Transverse colon (tissue), 4 donors: ENCODE measurements at places on chromosomes 5 and 9. TPM values are rescaled to one million over a fixed set of nuclear protein-coding genes. Genes with fewer than 3 reads are reported as not detected.
A peak's percentile ranks its signal among the peaks of the same experiment; 100 is the strongest.

GRCh38 chr9:91799113-91799744, 150.8 kb downstream of the ROR2 start:
- DNase-seq = no peak

FCN2 gene
- not detected for total RNA-seq

C1QTNF2 gene
- total RNA-seq = not detected

IL13 gene
- not detected for total RNA-seq

GRCh38 chr5:178465861-178466288, 124.3 kb downstream of the COL23A1 start:
- DNase-seq = no peak

NRG2 gene
- 12.3 TPM for total RNA-seq

DNA sequence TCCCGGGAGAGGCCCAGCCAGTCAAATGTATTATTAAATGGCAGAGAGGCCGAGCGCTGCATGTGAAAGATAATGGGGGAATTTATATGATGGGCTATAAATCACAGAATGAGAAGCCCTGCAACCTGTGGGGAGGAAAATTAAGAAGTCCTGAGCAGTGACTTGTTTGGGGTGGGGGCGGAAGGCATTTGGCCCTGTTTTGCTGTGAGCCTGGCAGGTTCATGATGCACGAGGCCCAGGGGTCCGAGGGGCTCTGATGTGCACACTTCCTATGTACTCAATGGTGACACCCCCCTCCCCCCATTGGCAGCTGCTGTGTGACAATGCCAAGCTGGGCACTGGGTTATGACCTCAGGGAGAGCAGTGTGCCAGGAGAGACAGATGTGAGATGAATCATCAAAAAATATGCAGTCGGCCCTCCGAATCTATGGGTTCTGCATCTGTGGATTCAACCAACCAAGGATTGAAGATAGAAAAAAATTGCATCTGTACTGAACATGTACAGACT, 13.7 kb upstream of the DAB2IP start:
- DNase-seq = no peak

GABRA6 gene
- not detected for total RNA-seq

DNA sequence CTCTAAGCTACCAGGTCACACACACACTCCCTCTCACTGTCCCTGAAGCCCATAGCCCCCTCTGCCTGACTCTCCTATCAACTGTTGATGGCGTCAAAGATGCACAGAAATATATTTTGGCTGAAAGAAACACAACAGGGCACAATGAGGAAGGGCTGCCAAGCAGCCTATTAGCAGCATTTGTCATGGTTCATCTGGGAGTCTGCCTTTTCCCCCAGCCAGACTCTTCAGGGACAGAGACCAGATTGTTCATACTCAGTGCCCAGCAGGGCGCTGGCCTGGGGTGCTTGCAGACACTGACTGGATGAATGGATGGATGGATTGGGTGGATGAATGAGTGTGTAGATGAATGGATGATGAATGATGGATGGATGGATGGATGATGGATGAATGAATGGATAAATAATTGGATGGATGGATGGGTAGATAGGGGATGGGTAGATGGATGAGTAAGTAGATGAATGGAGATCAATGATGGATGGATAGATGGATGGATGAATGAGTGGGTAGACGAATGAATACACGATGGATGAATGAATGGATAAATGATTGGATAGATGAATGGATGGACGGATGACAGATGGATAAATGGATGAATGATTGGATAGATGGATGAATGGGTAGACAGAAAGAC, 90.5 kb downstream of the ADAMTS2 start:
- DNase-seq = no peak

GRCh38 chr9:32735476-32735875, 47.9 kb upstream of the TMEM215 start:
- no peak for DNase-seq

GRCh38 chr5:170745481-170746071, 37.9 kb upstream of the GABRP start:
- no peak for DNase-seq

DNA sequence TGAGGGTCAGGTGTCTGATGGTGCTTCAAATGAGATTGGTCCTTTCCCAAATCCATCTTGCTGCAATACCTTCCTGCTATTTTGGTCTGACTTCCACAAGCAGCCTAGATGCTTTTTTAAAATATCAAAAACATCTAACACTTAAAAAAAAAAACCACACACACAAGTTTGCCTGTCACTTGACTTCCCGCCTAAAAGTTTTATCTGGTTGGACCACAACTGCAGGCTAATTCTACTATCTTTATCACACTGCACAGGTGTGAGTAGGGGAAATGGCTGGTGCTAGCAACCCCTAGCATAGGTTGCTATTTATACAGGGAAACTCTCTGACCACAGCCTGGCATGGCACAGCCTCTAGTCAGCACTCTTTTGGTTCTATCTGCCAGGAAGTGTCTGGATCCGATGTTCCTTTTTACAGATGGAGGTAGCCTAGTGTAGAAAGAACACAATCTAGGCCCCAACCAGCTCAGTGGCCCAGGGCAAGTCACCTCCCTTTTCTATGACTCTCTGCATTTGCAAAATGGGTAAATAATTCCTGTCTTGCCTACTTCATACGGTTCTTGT, at the start of gene HEMGN:
Gene HEMGN (minus strand): TSS at position 92 of the 564 bp plus-strand sequence. CDS start 36 bp downstream, at position 56.
- peak; percentile 17 for DNase-seq

- DNase-seq = no peak
Observed at GRCh38 chr5:156128026-156128425, 198.9 kb upstream of the SGCD start.

DNA sequence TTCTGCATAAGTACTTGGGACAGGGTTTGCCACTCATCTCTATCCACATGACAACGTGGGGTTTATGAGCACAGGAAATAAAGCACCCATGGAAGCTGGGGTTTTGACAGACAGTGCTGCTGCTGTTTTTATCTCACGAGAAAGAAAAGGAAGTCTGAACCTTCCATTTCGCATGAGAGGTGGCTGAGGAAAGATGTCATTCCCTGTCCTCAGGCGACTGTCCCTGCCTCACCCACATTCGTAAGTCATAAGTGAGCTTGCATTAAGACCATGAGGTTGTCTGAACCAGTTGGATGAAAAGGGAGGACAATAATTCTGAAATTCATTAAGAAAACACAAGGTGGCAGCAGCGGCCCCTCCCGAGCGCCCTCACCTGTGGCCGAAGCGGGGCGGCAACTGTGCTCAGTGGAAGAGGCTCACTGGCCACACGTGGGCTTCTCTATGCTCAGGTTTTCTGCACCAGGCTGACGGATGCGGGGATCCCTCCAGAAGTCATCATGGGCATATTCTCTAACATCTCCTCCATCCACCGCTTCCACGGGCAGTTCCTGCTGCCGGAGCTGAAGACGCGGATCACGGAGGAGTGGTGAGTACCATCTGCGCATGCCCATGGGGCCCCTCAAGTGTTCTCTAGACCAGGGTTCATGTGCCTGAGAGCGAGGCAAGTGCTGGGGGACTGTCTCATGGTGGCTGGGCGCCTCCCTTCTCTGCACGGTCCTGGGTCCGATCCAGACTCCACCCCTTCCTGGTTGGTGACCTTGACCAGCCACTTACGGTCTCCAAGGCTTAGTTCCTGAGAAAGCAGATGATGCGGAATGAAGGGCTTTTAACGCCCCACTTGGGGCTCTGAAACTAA, 54.7 kb upstream of the SUSD3 start:
- peak; percentile 72 for DNase-seq

GRCh38 chr5:135533794-135534193, 2.0 kb downstream of the NEUROG1 start:
- no peak for DNase-seq

DNA sequence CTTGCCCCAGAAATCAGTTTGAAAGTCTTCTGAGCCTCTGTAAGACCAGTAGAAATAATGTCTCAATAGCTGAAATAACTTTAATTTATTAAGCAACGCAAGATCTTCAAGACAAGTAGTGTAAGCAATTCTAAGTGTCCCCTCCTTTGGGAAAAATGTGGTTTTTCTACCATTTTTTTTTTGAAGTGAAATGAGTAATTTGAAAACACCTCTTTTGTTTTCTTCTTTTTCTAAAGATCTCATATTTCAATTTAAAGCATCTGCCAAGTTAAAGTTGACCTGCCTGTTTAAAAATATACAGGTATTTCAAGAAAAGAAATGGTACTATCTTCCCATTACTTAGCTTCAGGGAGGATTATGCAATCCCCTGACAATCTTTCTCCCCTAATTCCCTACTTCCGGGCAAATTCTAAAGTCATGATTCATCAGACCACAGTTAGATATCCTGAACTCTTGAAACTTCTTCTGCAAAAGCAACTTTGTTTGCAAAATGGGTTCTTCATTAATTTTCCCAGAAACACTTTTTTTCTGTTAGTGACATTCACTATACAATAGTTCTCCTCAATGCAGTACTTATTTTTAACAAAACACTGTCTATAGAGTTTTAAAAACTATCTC, 7.8 kb upstream of the ANXA1 start:
- DNase-seq = no peak

IL3 gene
- total RNA-seq = not detected

- DNase-seq = no peak
Observed at GRCh38 chr5:135565266-135565665, 13.5 kb downstream of the CXCL14 start.

SPIN1 gene
- 53.7 TPM for total RNA-seq

DNA sequence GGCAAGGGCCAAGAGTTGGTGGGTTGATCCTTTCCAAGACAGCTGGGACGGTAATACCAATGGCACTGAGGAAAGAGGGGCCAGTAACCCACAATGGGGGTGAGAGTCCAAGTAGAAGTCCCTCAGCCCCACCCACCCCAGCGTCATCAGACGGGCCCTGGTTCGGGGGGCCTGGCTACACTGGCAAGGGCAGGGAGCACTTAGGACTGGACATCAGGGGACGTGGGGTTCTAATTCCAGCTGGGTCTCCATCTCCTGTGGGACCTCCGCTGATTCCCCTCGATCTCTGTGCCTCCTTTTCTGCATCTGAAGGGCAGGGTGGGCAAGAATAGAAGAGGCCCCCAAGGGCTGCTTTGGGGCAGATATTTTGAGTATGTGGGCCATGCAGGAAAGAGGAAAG, 53.5 kb upstream of the FCN1 start:
- no peak for DNase-seq

- no peak for DNase-seq
Observed at GRCh38 chr9:104556830-104557634, 11.9 kb upstream of the OR13C8 start.

FAM78A gene
- 1.6 TPM for total RNA-seq

- DNase-seq = no peak
Observed at GRCh38 chr5:78706381-78706780, 57.8 kb upstream of the LHFPL2 start.

SLC36A3 gene
- total RNA-seq = not detected

DNA sequence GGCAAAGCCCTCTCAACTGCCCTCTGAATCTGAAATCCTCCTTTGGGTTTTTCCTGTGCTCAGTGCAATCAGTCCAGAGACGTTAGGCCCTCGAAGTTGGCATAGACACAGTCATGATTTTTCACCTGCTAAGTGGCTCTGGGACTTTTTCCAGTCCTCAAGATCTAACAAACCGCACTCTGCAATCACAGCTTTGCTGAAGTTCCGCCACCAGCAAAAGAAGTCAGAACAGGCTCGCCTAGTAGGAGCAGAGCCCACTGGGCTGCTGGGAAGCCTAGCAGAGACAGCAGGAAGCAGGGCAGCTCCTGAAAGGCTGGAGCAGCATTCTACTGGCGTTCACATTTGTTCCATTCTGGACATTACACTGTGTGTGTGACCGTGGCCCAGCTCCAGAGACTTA, 222.8 kb upstream of the KIF2A start:
- no peak for DNase-seq

KLHL3 gene
- total RNA-seq = 4.4 TPM

- no peak for DNase-seq
Observed at GRCh38 chr9:91034976-91035824, 233.6 kb downstream of the SYK start.

- DNase-seq = no peak
Observed at GRCh38 chr9:129471201-129472019, 149.5 kb downstream of the C9orf50 start.

KCNV2 gene
- not detected for total RNA-seq

- DNase-seq = no peak
Observed at GRCh38 chr5:77924081-77924480, 147.9 kb upstream of the TBCA start.

DNA sequence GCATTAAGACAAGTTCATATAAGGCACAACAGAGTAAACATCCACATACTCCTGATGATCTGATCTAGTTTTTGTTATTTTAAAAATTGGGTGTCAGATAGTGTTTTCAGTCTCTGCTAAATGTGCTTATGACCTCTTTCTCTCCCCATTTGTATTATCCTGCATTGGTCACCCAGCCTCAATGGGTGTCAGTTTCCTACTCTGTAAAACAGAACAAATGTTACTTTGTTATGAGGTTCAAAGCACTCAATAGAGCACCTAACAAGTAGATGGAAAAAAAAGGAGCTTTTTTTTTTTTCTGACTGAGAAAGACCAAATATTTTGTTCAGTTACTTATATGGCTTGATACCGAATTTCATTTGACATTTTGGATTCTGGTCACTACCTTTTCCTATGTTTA, 33.6 kb upstream of the RASGRF2 start:
- no peak for DNase-seq

DNA sequence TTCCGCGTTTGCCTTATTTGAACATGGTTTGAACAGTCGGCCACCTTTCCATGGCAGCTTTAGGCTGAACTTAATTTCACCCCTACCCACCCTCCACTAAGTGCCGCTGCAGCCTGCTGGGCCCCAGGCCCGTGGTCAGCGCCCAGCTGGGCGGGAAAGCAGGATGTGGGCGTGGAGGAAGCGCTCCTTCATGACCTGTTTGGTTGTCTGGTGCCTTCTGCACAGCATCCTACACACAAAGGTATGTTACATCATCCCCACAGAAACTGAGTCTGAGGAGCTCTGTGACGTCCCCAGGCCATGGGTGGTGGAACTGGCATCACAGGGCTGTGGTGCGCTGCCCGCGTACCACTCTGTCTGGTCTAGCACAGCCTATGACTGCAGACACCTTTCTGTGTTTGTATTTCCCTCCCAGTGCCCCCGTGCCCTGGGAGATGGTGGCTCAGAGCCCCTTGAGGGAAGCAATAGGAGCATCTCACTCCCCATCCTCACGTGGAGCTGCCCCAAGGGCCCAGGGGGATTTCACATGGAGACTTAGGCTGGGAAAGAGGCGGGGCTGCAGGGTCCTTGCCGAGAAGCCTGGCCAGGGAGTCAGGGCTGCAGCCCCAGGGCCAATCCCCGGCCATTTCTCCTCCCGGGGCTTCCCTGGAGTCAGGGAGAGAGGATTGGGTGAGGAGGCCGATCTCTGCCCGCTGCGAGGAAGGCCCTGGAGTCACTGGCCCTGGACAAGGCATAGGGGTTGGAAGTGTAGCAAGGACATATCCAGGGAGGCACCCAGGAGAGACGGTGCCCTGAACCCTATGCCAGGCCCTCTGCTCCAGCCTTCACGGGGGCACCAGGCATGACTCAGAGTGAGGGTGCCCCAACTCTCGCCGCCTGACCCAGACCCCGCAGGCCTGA, 37.5 kb upstream of the SUSD3 start:
- DNase-seq = no peak
